ENCODE measurements at places on chromosomes 7 and 10.

- DNase-seq = no peak
These were observed 123.5 kb upstream of the AGR3 start for GRCh38 chr7:17005271-17005670.

- no peak for DNase-seq
These were observed 280.0 kb downstream of the CACNA2D1 start for GRCh38 chr7:82163586-82163985.

- no peak for DNase-seq
These were observed 153.6 kb downstream of the AOAH start for GRCh38 chr7:36570528-36571189.

DNA sequence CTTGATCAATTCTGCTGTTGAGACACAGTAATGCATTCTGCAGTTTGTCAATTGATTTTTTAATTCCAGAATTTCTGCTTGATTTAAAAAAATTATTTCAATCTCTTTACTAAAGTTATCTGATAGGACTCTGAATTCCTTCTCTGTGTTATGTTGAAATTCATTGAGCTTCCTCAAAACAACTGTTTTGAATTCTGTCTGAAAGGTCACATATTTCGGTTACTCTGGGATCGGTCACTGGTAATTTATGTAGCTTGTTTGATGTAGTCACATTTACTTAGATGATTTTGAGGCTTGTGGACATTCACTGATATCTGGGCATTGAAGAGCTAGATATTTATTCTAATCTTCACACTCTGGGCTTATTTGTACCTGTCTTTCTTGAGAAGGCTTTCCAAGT, 67.2 kb upstream of the NME8 start:
- DNase-seq = no peak

Data from NCI-H1436 (cell line).